AG10803 (cell line): ENCODE measurements at places on chromosomes 7 and 10.

DNA sequence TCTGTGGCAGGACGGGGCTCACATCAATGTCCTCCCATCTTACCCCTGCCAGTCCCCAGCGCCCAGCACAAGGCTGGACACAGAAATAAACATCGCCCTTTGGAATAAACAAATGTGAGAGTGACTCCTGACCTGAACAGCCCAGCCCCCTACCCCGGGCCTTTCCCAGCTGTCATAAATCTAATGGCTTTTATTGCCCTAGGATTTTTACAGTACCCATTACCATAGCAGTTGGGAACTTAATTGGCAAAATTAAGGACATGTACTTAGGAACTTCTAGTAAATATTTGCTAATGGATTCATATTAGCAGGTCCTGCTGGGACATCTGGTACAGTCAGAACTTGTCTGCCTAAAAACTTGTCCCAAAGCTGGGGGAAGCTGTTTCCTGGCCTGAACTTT lies 76.6 kb downstream of the GLRX3 start:
- no peak for DNase-seq

DNA sequence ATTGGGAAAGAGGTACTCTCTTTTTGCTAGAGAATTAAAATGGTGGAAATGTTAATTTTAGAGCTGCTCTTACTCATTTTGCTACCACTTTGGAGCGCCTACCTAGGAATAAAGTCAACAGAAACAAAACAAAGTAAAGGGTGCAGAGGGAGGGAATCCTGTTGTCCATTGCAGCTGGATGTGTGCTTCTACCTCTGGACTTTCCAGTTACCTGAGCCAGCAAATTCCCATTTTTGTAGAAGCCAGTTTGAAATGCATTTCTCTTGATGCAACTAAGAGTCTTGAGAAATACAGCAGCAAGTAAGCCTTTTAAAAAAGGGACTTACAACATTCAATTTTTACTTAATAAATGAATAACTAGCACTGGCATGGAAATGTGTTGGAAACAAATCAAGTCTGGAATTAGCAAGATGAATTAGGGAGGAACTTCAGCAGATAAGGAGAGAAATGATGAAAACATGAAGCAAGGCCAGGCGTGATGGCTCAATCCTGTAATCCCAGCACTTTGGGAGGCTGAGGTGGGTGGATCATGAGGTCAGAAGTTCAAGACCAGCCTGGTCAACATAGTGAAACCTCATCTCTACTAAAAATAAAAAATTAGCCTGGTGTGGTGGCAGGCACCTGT lies 113.5 kb upstream of the CTTNBP2 start:
- no peak for DNase-seq

DNA sequence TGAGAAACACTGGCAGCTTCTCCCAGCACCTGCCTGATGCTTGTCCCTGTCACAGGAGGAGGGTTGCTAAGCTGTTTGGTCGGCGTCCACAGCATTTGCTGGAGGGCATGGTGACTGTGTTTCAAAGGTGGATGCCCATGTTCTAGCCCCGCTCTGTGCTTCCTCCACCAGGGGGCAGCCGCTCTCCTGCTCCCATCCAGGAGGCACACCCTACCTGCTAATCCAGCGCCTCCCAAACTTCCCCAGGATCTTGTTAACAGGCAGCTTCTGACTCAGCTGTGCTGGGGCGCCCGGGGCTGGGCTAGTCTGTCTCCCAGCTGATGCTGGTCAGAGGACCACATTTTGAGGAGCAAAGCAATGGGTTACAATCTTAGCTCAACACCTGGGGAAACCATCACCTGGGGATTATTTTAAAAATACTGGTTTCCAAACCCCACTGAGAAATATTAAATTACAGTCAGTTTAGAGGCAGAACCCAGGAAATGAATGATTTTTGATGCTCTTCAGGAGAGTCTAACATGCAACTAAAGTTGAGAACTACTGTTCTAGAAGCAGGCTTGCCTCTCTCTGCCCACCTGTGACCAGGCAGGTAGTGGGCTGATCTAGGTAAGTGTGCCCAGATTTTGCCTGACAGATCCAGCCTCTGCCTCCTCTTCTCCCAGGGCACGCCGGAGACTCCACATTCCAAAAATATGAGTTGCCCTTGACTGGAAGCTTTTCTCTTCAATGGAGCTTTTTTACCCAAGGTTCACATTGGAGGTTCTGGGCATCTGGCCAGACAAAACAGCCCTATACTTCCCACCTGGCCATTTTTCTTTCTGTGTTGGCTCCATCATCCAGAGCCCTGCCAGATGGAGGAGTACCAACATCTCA lies 92.7 kb upstream of the GPR26 start:
- peak; percentile 9 for DNase-seq

DNA sequence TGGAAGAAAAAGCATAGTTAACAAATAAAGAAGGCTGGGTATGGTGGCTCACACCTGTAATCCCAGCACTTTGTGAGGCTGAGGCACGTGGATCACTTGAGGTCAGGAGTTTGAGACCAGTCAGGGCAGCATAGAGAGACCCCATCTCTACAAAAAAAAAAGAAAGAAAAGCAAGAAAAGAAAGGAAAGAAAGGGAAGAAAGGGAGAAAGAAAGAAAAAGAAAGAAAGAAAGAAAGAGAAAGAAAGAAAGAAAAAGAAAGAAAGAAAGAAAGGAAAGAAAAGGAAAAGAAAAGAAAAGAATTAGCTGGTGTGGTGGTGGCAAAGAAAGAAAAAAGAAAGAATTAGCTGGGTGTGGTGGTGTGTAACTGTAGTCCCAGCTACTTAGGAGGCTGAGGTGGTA lies 3.1 kb upstream of the HILPDA start:
- DNase-seq = no peak
